ENCODE measurements at places on chromosomes 4 and X. TPM values are rescaled to one million over a fixed set of nuclear protein-coding genes. Genes with fewer than 3 reads are reported as not detected.

Gene CDS1
- total RNA-seq = 25.2 TPM

DNA sequence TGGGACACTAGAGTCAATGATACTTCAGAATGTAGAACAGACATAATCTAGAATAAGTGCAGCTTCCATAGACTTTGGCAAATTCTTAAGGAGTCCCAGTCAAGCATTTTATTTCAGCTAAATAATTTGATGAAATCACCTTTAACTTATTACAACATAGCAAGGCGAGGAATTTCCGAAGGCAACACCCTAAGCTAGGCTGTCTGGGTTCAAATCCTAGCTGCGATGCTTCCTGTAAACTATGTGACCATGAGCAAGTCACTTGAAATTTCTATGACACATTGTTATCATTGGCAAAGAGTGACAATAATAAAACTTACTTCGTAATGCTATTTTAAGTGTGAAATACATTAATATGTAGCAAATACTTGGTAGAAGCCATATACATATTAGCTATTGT is 679.1 kb downstream of the DMD start:
- no peaks in the 10 kb centered on the region for H3K36me3 ChIP-seq
- H3K4me1 ChIP-seq = no peaks in the 10 kb centered on the region
- H3K4me3 ChIP-seq = no peak overlapping the region
- DNase-seq = no peak

DNA sequence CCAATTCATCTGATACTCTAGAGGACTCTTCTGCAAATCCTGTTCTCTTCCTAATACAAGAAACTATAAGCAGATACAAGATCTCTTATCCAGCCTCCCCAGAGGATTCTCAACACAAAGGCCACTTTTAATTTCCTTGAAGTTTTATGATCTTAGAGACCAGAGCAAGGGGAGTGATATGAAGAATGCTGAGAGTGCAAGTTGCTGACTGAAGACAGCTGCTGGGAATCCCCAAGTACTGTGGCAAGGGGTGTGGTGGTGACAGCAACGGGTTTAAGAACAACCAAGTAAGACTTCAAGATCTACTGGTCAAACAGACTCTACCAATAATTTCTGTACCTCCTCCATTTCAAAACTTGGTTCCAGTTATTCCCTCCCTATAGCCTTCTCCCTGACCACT is 7.0 kb downstream of the AMMECR1 start:
- no peaks in the 10 kb centered on the region for H3K4me1 ChIP-seq
- H3K36me3 ChIP-seq = no peaks in the 10 kb centered on the region
- DNase-seq = no peak
- H3K27me3 ChIP-seq = no peaks in the 10 kb centered on the region

DNA sequence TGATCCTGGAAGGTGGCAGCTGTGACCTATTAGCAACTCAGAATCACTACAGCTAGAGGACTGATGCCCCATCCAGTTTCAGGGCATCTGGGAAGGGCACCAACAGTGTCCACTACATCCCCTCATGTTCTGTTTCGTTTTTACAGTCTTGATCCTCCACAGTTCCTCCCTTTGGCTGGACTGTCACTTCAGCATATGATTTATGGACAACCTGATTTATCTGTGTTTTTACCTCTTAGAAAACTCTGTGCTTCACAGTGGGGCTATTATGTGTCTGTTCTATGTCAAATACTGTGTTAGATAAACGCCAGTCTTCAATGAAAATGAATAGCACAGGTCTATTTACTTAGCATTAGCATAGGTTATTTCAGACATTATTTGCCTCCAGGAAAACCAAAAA is 63.1 kb upstream of the GRPR start:
- DNase-seq = no peak
- H3K27me3 ChIP-seq = no peaks in the 10 kb centered on the region
- no peak overlapping the region for H3K27ac ChIP-seq
- no peaks in the 10 kb centered on the region for H3K4me1 ChIP-seq
- no peaks in the 10 kb centered on the region for H3K36me3 ChIP-seq

DNA sequence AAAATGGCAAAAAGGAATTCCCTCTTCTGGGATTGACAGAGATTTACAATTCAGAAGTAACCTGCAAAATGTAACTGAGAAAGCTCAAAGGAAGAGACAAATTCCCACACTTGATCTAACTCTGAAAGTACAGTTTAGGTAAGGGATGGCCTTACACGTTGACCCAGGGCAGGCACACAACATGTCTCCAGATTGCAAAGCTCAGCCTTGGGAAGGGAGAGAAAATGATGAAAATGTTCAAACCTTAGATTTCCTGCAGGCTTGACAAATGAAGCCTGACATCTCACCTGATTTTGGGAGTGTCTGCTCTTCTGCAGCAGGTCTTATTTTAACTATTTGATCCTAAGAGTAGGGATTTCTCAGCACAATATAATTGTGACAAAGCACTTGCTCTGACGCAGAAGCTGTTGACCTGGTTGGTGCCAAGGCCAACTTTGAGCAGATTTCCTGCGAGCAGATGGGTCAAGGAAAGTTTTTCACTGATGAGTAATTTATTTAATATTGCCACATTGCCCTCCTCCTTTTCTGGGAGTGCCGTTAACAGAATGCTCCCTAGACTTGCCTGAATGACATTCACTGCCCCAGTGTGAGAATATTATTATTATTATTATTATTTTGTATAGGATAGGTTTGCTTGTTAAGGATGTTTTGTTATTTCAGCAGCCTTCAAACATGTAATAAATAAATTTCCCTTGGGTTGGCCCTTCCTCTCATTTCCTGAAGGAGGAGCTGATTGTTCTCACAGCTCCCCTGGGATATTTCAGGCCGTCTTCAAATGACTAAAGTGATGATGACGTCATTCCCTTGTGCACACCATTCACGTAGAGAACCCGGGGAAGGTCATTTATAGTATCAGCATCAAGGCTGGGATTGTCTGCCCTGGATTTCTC is 157.1 kb downstream of the VEGFC start:
- H3K36me3 ChIP-seq = no peaks in the 10 kb centered on the region
- H3K4me1 ChIP-seq = no peaks in the 10 kb centered on the region
- H3K27ac ChIP-seq = no peak overlapping the region
- H3K4me3 ChIP-seq = no peak overlapping the region
- DNase-seq = no peak

Data from esophagus squamous epithelium (tissue), 5 donors.